ENCODE measurements at places on chromosomes 12 and 14. TPM values are rescaled to one million over a fixed set of nuclear protein-coding genes. Genes with fewer than 3 reads are reported as not detected.
A peak's percentile ranks its signal among the peaks of the same experiment; 100 is the strongest.

The BDKRB2 gene
- total RNA-seq = 0.37 TPM

The EIF2S3B gene
- 1.8 TPM for total RNA-seq

The INHBE gene
- total RNA-seq = not detected

The PLEKHG7 gene
- total RNA-seq = not detected

The ZFHX2 gene
- total RNA-seq = 0.90 TPM

The BEGAIN gene
- 13.4 TPM for total RNA-seq

The EGLN3 gene
- total RNA-seq = 65.0 TPM

The CPNE8 gene
- 13.0 TPM for total RNA-seq

The AGAP2 gene
- 1.7 TPM for total RNA-seq

The TMCC3 gene
- 7.2 TPM for total RNA-seq

The DPPA3 gene
- 0.25 TPM for total RNA-seq

The GSC gene
- 1.1 TPM for total RNA-seq

DNA sequence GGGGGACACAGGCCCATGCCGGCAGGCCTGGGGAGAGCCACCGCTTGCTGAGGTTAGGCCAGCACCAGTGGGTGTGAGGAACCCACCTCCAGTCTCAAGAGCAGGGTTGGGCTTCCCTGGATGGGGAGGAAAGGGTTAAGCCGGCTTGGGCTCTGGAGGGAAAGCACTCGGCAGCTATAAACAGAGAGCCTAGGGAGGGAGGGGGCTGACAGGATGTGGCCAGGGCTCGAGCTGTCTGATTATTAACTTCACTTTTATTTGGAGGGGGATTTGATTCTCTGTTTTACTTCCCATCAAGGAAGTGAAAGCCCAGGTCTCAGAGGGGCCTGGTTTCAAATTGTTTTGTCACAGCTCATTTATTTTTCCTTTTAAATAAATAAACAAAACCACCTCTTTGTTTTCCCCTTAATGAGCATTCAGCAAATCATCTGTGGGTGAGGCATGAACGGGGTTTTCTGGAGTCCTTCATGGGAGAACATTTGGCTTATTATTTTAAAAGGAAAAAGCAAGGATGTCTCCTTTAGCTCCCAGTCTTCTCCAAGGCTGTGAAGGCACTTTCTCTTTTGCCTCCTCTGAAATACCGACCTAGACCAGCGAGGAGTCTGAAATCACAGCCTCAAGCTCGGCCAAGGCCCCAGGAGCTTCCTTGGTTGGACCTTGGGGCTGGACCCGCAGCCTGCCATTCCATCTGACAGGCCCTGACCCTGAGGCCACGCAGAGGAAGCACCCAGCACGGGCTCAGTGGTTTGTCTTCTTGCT is 21.9 kb upstream of the ZFP36L1 start:
- DNase-seq = peak; percentile 58
- H3K27me3 ChIP-seq = no peaks in the 10 kb centered on the region
- peak overlapping the region; percentile 3 for H3K4me3 ChIP-seq
- no peak overlapping the region for H3K27ac ChIP-seq
- no peaks in the 10 kb centered on the region for H3K36me3 ChIP-seq

GRCh38 chr12:45388545-45388944 is 172.7 kb downstream of the ANO6 start:
- peak; percentile 54 for DNase-seq
- no peaks in the 10 kb centered on the region for H3K4me1 ChIP-seq
- no peaks in the 10 kb centered on the region for H3K27me3 ChIP-seq
- no peaks in the 10 kb centered on the region for H3K36me3 ChIP-seq
- H3K27ac ChIP-seq = no peak overlapping the region

DNA sequence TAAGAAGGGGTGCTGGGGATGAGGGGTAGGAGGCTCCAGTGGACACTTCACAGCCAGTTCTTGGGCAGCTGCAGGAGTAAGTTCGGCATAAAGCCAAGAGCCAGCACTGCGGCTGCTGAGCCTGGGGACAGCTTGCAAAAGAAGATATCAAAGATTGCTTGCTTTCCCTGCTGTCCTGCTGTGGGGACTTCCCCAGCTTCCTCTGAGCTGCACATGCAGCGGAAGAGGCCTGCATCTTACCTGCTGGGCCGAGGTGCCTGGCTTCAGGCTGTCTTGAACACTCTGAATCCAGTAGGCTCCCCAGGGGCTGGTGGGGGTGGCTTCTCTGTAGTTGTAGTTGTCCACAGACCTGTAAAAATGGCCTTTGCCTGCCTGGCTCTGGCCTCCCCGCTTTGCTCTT is 1.3 kb downstream of the CHGA start:
- no peaks in the 10 kb centered on the region for H3K36me3 ChIP-seq
- peaks cover 69% of the 10 kb centered on the region for H3K27me3 ChIP-seq
- no peaks in the 10 kb centered on the region for H3K4me1 ChIP-seq
- no peak for DNase-seq
- H3K27ac ChIP-seq = no peak overlapping the region

DNA sequence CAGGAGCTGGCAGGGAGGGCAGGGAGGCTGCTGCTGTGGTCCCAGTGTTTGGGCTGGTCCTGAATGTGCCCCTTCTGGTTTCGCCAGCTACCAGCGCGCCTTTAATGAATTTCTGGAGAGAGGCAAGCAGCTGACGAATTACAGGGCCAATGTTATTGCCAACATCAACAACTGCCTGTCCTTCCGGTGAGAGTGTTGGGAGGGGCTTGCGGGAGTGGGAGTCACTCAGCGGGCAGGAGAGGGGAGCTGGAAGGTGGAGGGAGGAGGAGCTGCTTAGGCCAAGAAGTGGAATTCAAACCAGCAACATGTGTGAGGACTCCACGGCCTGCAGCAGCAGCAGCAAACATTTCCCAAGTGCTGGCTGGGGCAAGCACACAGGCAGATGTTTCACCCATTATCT is 7.7 kb downstream of the TNFAIP2 start:
- no peak overlapping the region for H3K27ac ChIP-seq
- H3K36me3 ChIP-seq = no peaks in the 10 kb centered on the region
- H3K4me3 ChIP-seq = no peak overlapping the region
- H3K27me3 ChIP-seq = peaks cover 25% of the 10 kb centered on the region
- H3K4me1 ChIP-seq = no peaks in the 10 kb centered on the region

- DNase-seq = no peak
- no peak overlapping the region for H3K27ac ChIP-seq
- no peaks in the 10 kb centered on the region for H3K36me3 ChIP-seq
- H3K4me3 ChIP-seq = no peak overlapping the region
- H3K27me3 ChIP-seq = no peaks in the 10 kb centered on the region
Measured at GRCh38 chr12:109814600-109815150, 18.5 kb downstream of the TRPV4 start.

DNA sequence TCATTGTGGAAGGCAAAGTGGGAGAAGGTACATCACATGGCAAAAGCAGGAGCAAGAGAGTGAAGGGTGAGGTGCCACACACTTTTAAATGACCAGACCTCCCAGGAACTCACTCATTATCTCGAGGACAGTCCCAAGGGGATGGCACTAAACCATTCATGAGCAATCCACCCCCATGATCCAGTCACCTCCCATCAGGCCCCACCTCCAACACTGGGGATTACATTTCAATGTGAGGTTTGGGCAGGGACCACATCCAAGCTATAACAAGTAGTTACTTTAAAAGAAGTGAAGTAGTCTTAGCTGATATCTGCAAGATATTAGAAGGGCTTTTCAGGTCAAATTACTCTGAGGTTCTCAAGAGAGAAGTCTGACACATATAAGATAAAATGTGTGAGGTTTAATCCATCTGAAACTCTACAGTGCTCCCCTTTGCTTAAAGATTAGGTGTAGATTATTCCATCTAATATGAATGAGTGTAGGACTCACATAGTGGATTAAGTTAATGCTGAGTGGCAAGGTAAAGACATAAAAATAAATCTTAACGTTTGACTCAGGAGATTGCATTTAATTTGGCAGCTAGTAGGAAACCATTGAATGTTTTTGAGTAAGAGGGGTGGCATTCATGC is 130.8 kb downstream of the TMX1 start:
- H3K27ac ChIP-seq = no peak overlapping the region
- no peaks in the 10 kb centered on the region for H3K36me3 ChIP-seq
- H3K4me3 ChIP-seq = no peak overlapping the region
- DNase-seq = no peak
- no peaks in the 10 kb centered on the region for H3K27me3 ChIP-seq

DNA sequence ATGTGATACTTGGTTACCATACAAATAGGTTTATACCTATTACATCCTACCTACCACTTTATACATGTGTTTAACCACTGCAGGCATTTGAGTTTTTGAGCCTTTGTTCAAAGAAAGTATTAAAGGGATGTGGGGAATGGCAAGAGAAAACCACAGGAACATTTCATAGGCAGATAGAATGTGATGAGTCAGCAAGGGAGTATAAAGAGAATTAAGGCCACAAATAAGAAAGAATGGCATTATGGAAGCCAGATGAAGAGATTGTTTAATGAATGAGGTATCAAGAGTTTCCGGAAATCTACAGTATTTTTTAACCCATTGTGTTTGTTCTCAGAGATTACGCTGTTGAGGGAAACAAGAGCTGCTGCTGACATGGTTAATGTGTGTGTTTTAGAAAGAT is 66.9 kb downstream of the METTL25 start:
- H3K4me3 ChIP-seq = no peak overlapping the region
- no peaks in the 10 kb centered on the region for H3K4me1 ChIP-seq
- H3K27me3 ChIP-seq = no peaks in the 10 kb centered on the region
- no peak overlapping the region for H3K27ac ChIP-seq
- H3K36me3 ChIP-seq = no peaks in the 10 kb centered on the region
- no peak for DNase-seq

- DNase-seq = no peak
- H3K36me3 ChIP-seq = no peaks in the 10 kb centered on the region
- no peak overlapping the region for H3K27ac ChIP-seq
- H3K27me3 ChIP-seq = no peaks in the 10 kb centered on the region
- no peak overlapping the region for H3K4me3 ChIP-seq
Measured at GRCh38 chr14:22095860-22096513, 422.4 kb upstream of the OR4E1 start.

DNA sequence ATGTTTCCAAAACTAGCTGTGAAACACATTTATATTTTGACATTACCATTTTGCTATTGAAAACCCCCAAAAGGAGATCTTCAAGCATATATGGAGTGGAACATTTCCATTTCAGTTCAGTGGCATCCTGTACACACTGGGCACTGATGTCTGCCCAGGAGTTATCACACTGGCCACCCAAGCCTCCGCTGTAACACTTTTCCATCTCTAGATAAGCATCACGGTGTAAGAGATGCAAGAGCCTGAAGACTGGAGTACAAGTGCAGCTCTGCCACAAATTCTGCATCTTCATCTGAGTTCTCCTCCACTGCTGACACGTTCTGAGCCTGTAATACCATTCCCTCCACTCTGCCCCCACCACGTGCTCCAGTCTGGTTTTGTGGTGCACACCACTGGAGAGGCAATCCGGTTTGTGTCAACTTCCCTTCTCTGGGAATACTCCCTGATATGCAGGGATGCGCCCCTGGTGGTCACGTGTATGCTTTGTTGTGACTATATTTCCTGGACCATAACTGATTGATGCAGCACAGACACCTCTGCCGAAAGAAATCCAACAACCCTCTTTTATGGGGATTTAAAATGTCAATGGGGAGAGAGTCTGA is 12.7 kb downstream of the SPTLC2 start:
- H3K27ac ChIP-seq = no peak overlapping the region
- H3K4me1 ChIP-seq = peaks cover 9% of the 10 kb centered on the region
- DNase-seq = no peak
- no peak overlapping the region for H3K4me3 ChIP-seq

- no peaks in the 10 kb centered on the region for H3K36me3 ChIP-seq
- no peak for DNase-seq
- H3K27ac ChIP-seq = no peak overlapping the region
- no peaks in the 10 kb centered on the region for H3K27me3 ChIP-seq
- H3K4me3 ChIP-seq = no peak overlapping the region
- H3K4me1 ChIP-seq = peaks cover 13% of the 10 kb centered on the region
Measured at GRCh38 chr12:42019746-42020145, 124.9 kb downstream of the GXYLT1 start.

GRCh38 chr12:7499636-7500035 is 3.9 kb downstream of the CD163 start:
- no peak overlapping the region for H3K27ac ChIP-seq
- H3K27me3 ChIP-seq = no peaks in the 10 kb centered on the region
- DNase-seq = no peak
- H3K4me3 ChIP-seq = no peak overlapping the region
- H3K36me3 ChIP-seq = no peaks in the 10 kb centered on the region
- peaks cover 2% of the 10 kb centered on the region for H3K4me1 ChIP-seq

GRCh38 chr12:2266666-2267620 is 214.2 kb downstream of the CACNA1C start:
- DNase-seq = no peak
- no peaks in the 10 kb centered on the region for H3K36me3 ChIP-seq
- H3K27me3 ChIP-seq = no peaks in the 10 kb centered on the region
- no peak overlapping the region for H3K4me3 ChIP-seq
- H3K27ac ChIP-seq = no peak overlapping the region

DNA sequence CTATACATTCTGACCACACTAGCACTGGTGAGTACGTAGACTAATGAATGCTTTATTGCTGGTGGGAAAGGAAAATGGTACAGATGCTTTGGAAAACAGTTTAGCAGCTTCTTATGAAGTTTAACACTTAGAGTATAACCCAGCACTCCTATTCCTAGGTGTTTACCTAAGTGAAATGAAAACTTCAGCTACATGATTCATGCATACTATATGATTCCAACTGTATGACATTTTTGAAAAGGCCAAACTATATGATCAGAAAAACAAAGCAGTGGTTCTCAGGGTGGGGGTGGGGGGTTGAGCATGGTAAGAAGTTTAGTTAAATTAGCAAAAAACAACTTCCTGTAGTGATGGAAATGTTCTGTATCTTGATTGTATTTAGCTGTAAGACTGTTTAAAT is 22.1 kb upstream of the ARID4A start:
- H3K36me3 ChIP-seq = peaks cover 13% of the 10 kb centered on the region
- H3K4me1 ChIP-seq = no peaks in the 10 kb centered on the region
- no peaks in the 10 kb centered on the region for H3K27me3 ChIP-seq
- DNase-seq = no peak

DNA sequence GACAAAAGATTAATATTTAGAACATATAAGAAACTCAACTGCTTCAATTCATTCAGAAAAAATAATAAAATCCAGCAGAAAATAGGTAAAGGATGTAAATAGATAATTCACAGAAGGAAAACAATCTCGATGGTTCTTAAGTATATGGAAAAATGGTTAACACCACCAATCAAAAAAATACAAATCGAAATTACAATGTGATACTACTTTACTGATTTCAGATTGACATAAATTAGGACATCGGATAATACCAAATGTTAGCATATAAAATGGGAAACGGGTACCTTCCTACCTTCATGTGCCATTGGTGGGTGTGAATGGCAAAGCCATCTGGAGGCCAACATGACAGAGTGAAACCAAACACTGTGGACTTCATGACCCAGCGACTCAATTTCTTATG is 1.6 kb upstream of the PPP4R4 start:
- H3K27ac ChIP-seq = no peak overlapping the region
- peaks cover 21% of the 10 kb centered on the region for H3K4me1 ChIP-seq
- no peak overlapping the region for H3K4me3 ChIP-seq
- no peaks in the 10 kb centered on the region for H3K36me3 ChIP-seq
- DNase-seq = no peak
